ENCODE measurements at places on chromosomes 2 and 18. TPM values are rescaled to one million over a fixed set of nuclear protein-coding genes. Genes with fewer than 3 reads are reported as not detected.

GRCh38 chr2:118968961-118969733, 27.2 kb downstream of the MARCO start:
- DNase-seq = no peak

- no peak for DNase-seq
Measured at GRCh38 chr18:57943723-57944122, 100.3 kb upstream of the NEDD4L start.

GRCh38 chr2:221833966-221834365, 261.9 kb upstream of the EPHA4 start:
- no peak for DNase-seq

DNA sequence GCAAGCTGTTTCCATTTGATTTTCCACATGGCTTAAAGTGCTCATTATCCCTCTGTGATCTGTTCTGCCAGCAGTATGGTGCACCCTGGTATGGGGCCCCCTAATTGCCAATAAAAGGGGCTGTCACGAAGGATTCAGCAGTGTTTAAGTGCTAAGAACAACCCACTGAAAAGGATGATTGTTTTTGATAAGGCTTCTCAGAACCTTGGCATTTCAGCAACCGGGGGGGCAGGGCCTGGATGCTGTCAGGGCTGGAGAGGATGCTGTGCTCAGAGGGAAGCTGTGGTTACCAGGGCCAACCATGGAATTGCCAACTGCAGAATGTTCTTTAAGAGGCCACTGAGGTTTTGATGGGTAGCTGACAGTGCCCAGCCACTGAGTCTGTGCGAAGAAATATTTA, 117.8 kb downstream of the CTIF start:
- DNase-seq = no peak

DNA sequence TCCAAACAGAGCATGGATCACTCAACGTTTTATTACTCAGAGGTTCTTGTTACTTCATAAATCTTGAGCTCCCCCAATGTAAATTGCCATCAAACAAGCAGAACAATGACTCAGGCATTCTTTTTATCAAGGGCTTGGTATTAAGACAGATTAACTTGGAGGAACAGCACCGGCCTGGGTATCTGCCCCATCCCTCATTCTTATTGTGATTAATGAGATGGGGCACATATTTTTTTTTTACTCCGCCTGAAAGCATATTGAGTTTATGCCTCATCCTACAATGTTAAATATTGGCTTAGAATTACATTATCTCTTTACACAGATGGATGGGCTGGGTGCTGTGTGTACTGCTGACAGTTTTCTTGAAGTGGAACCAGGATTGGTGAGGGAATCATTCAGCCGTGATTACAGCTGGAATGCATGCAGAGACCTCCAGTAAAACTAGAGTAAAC, 387.3 kb downstream of the CLIP4 start:
- DNase-seq = no peak

DNA sequence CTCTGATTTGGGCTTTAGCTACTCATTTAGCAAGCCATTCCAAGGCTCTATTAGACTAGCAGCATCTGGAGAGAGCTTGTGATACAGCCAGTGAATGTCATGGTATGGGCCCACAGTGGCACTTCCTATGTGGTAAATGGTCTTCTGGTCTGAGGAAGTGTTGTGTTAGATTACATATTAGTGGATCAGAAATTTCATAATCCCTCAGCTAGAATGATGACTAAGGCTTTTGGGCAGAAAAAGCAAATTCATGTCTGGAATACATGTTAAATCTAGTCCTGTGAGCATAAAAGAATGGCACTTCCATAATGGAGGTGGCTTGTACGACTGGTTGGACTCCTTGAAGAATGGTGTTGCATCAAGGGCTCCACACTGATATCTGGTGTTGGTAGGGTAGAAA, 436.8 kb upstream of the CWC22 start:
- DNase-seq = no peak

DNA sequence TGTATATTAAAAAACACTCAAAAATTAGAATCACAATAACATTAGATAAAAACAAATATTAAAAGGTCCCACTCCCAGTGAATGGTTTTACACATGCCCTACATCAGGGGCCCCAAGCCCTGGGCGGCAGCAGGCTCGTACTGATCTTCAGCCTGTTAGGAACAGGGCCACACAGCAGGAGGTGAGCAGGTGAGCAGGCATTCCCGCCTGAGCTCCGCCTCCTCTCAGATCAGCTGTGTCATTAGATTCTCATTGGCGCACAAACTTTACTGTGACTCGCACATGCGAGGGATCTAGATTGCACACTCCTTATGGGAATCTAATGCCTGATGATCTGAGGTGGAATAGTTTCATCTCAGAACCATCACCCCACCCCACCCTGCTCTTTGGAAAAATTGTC, 74.2 kb downstream of the MBD2 start:
- DNase-seq = no peak

- no peak for DNase-seq
Measured at GRCh38 chr18:39435996-39436395, 1870.4 kb upstream of the CELF4 start.

DNA sequence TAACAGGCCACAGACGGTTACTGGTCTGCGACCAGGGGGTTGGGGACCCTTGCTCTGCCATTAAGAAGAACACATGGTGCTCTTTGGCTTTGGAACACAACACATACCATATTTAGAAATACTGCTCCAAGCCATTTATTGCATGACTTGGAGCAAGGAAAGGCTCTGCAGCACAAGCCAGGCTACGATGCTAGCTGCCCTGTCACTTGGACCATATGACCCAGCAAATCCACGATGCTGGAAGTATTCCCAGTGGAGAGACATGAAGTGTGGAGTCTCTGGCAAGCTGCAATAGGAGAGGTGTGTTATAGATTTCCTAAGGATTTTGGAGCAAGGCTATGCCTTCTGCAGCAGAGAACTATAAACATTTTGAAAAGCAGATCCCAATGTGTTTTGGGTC, 171.2 kb downstream of the HAUS1 start:
- no peak for DNase-seq

DNA sequence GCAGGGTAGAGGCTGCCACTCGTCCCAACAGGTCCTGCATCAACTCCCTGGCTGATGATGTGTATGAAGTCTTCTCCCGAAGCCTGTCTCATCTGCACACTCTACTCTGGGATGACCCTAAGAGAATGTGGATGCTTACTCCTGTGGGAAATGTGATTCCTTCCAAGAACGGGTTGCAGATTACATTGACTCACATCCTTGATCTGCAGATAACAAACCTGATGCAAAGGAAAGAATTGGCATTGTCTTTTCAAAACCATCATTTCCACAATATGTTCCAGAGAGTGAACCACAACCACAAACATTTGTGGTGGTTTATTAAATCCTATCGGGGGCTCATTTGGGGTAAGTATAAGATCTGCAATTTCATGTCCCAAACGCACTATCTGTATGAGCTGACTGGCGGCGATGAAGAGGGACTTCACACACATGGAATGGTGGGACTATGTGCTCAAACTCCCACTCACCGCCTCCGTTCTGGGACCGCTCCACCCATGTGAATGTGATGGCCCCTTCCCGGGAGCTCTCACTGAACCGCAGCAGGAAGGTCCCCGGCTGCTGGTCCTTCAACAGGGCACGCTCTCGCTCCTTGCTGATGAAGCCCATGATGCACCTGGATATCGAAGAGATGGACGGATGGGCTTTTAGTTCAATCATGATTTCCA, 35.5 kb downstream of the STAT1 start:
- DNase-seq = no peak

DNA sequence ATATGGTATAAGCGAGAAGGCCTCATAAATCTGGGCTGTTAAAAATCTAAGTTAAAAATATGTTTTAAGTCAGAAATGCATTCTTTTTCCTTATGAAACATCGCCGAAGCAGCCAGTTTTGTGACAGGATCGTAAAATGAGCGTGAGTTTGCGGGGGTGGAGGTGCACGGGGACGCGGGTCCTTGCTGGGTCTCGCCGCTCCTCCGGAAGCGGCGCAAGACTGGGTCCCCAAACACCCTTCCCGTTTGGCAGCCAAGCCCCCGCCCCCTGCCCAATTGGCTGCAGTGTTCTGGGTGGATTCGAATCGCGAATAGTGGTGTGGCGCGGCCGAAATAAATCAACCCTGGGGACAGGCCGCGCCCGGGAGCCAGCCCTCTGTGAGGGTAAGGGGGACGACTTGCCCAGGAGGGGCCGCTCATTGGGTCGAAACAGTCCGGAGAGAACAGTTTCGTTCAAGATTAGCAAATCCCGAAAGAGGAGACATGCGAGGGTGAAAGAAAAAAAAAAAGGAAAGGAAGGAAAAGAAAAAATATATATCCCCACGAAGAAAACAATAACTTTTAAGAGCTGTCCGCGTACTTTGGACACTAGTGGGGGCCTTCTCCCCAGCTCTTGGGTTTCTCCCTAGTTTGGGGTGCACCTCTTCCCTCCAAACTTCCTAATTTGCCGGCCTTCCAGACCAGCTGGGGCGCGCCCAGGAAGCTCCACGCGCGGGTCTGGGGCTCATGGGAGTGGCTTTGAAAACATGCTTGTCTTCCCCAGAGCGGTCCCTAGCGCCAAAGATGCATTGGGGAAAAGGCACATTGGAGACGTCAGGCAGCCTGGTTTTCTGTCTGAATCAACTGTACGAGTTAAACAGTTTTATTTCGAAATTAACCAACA, 3.1 kb upstream of the GATA6 start:
- DNase-seq = peak; percentile 92

GRCh38 chr2:143640826-143641225, 511.6 kb downstream of the ARHGAP15 start:
- DNase-seq = no peak

DNA sequence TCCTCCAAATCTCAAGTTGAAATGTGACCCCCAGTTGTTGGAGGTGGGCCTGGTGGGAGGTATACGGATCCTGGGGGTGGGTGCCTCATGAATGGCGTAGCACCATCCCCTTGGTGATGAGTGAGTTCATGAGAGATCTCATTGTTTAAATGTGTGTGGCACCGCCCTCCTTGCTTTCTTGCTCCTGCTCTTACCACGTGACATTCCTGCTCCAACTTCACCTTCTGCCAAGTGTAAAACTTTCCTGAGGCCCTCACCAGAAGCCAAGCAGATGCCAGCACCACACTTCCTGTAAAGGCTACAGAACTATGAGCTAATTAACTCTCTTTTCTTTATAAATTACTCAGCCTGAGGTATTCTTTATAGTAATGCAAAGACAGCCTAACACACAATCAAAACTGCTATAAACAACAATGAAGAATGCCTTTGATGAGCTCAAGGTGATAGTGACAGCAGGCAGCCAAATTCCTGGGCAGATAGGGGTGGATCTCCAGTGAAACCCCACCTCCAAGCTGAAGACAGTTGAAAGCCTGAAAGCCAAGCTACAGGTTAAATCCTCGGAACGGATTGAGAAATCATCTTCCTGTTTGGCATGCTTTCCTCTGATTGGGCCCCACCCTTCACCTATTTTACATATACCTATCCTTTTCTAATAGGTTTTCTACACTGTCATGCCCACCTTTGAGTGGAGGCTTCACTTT, 26.9 kb downstream of the MCEE start:
- no peak for DNase-seq

DNA sequence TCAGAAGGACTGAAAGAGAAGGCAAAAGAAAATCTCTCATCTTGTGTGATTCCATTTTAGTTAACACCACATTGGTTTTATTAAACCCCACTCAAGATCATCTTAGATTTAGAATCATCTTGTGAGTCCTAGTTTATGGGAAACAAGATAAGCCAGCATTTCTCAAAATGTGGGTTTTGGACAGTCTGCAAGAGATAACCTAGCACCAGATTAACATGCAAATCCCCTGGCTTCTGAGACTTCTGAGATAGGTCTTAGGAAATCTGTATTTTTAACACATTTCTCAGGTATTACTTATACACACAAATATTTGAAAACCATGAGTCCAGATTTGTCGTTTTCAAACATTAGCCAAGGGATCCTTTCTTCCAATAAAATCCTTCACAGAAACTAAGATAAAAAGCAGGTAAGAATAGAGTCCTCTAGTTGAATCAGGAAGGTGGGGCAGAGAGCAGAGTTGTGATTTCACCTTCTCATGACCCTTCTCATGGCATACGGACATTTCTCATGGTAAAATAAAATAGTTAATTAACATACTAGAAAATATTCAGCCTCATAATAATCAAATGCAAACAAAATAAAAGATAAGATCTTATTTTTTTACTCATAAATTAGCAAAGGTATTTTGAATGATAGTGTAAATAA, 287.2 kb upstream of the FN1 start:
- DNase-seq = no peak

- DNase-seq = no peak
Measured at GRCh38 chr2:21228041-21228895, 104.5 kb downstream of the TDRD15 start.

DNA sequence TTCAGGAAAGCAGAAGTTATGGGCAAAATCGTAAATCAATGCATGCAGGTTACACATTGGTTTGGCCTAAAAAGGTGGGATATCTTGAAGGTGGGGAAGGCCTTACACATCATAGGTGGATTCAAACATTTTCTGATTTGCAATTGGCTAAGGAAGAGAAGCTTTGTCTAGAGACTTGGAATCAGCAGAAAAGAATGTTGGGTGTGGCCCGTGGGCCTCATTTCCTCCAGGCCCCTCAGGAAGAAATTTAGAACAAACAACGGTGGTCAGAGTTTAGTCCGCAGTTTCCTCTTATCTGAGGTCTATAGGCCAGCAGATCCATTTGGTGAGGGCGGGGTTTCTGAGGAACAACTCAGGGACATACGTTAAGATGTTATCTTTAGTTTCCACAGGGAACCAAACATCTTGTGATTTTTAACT, 50.9 kb upstream of the AFF3 start:
- DNase-seq = no peak

- DNase-seq = no peak
Measured at GRCh38 chr2:78677774-78678173, 347.7 kb upstream of the REG3G start.

The ACTR1B gene
- total RNA-seq = 70.6 TPM

The LOXHD1 gene
- total RNA-seq = 0.16 TPM

The CENPA gene
- total RNA-seq = 0.23 TPM
